ENCODE measurements at places on chromosomes 5 and 9. TPM values are rescaled to one million over a fixed set of nuclear protein-coding genes. Genes with fewer than 3 reads are reported as not detected.

- H3K4me3 ChIP-seq, result no peak overlapping the region
- H3K27me3 ChIP-seq, result no peaks in the 10 kb centered on the region
- H3K36me3 ChIP-seq, result no peaks in the 10 kb centered on the region
- DNase-seq, result no peak
- no peak overlapping the region for H3K27ac ChIP-seq
- no peaks in the 10 kb centered on the region for H3K4me1 ChIP-seq
Observed at GRCh38 chr9:73565026-73565425, 413.4 kb downstream of the ANXA1 start.

- no peaks in the 10 kb centered on the region for H3K27me3 ChIP-seq
- H3K36me3 ChIP-seq, result no peaks in the 10 kb centered on the region
- no peak overlapping the region for H3K4me3 ChIP-seq
Observed at GRCh38 chr5:124901081-124901480, 154.6 kb upstream of the ZNF608 start.

GRCh38 chr5:169164481-169164925, 136.4 kb downstream of the SLIT3 start:
- H3K36me3 ChIP-seq, result no peaks in the 10 kb centered on the region
- no peak for DNase-seq

DNA sequence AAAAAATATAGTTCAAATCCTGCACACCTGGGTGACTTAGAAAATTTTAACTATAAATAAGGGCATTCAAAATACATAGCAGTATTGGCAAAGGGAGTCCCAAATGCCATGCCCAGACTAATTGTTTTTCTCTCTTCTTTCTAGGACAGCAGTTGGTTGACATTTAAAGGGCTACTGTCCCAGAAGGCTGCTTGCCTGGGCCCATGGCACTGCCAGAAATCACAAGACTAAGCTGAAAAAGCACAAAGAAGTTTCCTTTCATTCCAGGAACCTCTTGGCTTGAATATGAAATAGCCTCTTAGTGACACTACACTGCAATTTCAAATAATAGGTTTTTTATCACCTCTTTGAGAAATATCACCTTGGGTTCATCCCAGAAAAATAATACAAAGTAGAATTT, 388.9 kb upstream of the TRPC7 start:
- no peaks in the 10 kb centered on the region for H3K4me1 ChIP-seq
- H3K27me3 ChIP-seq, result no peaks in the 10 kb centered on the region
- no peak for DNase-seq
- H3K4me3 ChIP-seq, result no peak overlapping the region
- H3K36me3 ChIP-seq, result no peaks in the 10 kb centered on the region

GRCh38 chr9:7125231-7125630, 367.5 kb downstream of the KDM4C start:
- DNase-seq, result no peak
- H3K4me3 ChIP-seq, result no peak overlapping the region
- H3K27me3 ChIP-seq, result no peaks in the 10 kb centered on the region
- no peak overlapping the region for H3K27ac ChIP-seq

GRCh38 chr9:130858739-130859705, 24.0 kb downstream of the ABL1 start:
- peak; percentile 85 for DNase-seq
- no peaks in the 10 kb centered on the region for H3K4me1 ChIP-seq

- DNase-seq, result no peak
- H3K36me3 ChIP-seq, result no peaks in the 10 kb centered on the region
- no peak overlapping the region for H3K27ac ChIP-seq
- no peak overlapping the region for H3K4me3 ChIP-seq
Observed at GRCh38 chr5:124372457-124372856, 374.0 kb downstream of the ZNF608 start.

DNA sequence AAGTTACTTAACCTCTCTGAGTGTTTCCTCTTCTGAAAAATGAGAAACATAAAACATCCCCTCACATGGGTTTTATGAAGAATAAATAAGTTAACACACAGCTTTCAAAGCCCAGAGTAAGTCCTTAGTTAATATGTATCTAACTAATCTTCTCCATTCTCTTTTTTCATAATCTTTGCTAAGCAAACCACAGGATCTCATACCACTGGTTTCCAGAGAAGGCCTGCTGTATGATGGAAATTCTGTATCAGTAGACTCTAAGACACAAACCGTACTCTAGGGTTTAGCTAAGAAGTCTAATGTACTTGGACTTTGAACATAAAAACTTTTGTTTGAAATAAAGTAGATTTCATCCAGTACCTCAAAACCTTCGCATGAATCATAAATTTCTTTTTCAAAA, 307.9 kb downstream of the SPOCK1 start:
- H3K27ac ChIP-seq, result no peak overlapping the region
- no peaks in the 10 kb centered on the region for H3K27me3 ChIP-seq
- H3K36me3 ChIP-seq, result no peaks in the 10 kb centered on the region
- DNase-seq, result no peak
- H3K4me3 ChIP-seq, result no peak overlapping the region

- H3K36me3 ChIP-seq, result no peaks in the 10 kb centered on the region
- no peaks in the 10 kb centered on the region for H3K27me3 ChIP-seq
- no peak overlapping the region for H3K27ac ChIP-seq
- H3K4me3 ChIP-seq, result no peak overlapping the region
- no peak for DNase-seq
Observed at GRCh38 chr5:65355301-65355700, 126.4 kb downstream of the ADAMTS6 start.

DNA sequence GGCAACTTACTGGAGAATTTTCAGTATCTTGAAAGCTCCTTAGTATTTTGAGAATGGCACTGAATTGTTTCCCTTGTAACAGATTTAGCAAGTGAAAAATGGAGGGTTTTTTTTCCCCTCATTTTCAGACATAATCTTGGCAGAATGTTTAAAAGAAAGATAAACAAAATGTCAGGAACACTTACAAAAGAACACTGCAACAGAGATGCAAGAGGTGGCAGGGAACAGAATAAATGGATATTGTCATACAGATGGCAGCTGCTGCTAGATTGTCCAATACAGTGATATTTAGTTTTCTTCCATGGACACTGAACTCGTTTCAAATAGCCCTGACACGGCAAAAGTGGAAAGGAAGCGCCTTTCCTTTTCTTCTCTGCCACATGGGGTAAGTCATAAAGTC, 76.9 kb upstream of the ZNF608 start:
- H3K4me3 ChIP-seq, result no peak overlapping the region
- no peak overlapping the region for H3K27ac ChIP-seq
- H3K36me3 ChIP-seq, result no peaks in the 10 kb centered on the region
- no peaks in the 10 kb centered on the region for H3K27me3 ChIP-seq

GRCh38 chr5:81631621-81632020, 119.3 kb downstream of the SSBP2 start:
- no peak overlapping the region for H3K27ac ChIP-seq
- H3K4me3 ChIP-seq, result no peak overlapping the region
- H3K36me3 ChIP-seq, result no peaks in the 10 kb centered on the region
- H3K4me1 ChIP-seq, result no peaks in the 10 kb centered on the region
- no peak for DNase-seq
- no peaks in the 10 kb centered on the region for H3K27me3 ChIP-seq

- H3K4me1 ChIP-seq, result no peaks in the 10 kb centered on the region
- H3K27me3 ChIP-seq, result no peaks in the 10 kb centered on the region
- DNase-seq, result no peak
- no peaks in the 10 kb centered on the region for H3K36me3 ChIP-seq
Observed at GRCh38 chr5:101605700-101606099, 690.4 kb downstream of the SLCO4C1 start.

- no peak overlapping the region for H3K4me3 ChIP-seq
- DNase-seq, result no peak
- no peaks in the 10 kb centered on the region for H3K27me3 ChIP-seq
- H3K27ac ChIP-seq, result no peak overlapping the region
Observed at GRCh38 chr5:106167766-106168165, 1503.0 kb downstream of the EFNA5 start.

- H3K36me3 ChIP-seq, result no peaks in the 10 kb centered on the region
- H3K27me3 ChIP-seq, result no peaks in the 10 kb centered on the region
- peaks cover 24% of the 10 kb centered on the region for H3K4me1 ChIP-seq
- H3K4me3 ChIP-seq, result no peak overlapping the region
- no peak overlapping the region for H3K27ac ChIP-seq
- no peak for DNase-seq
Observed at GRCh38 chr9:137023583-137023991, 4.5 kb downstream of the ABCA2 start.

- H3K4me1 ChIP-seq, result peaks cover 6% of the 10 kb centered on the region
- DNase-seq, result no peak
- H3K27me3 ChIP-seq, result no peaks in the 10 kb centered on the region
- H3K4me3 ChIP-seq, result no peak overlapping the region
- no peaks in the 10 kb centered on the region for H3K36me3 ChIP-seq
Observed at GRCh38 chr5:113042491-113043243, 66.1 kb downstream of the DCP2 start.

DNA sequence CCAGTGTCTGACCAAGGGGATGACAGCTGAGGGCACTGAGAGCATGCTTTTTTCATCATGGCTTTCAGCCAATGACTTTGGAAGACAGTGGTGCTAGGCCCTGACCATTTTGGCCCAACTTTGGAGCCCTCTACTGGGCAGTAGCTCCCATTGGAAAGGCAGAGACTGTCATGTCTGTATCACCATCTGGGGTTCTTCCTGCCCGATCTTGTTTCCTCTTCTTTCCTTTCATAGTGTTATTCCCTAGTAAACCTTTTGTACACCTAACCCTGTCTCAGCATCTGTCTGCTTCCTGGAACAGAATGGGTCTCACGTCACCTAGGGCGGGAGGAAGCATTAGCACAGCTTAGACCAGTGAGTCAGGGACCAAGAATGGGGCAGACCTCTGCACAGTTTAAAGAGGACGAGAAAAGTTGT, 97.4 kb upstream of the MAST4 start:
- H3K36me3 ChIP-seq, result no peaks in the 10 kb centered on the region
- H3K4me1 ChIP-seq, result no peaks in the 10 kb centered on the region
- no peaks in the 10 kb centered on the region for H3K27me3 ChIP-seq
- DNase-seq, result no peak

DNA sequence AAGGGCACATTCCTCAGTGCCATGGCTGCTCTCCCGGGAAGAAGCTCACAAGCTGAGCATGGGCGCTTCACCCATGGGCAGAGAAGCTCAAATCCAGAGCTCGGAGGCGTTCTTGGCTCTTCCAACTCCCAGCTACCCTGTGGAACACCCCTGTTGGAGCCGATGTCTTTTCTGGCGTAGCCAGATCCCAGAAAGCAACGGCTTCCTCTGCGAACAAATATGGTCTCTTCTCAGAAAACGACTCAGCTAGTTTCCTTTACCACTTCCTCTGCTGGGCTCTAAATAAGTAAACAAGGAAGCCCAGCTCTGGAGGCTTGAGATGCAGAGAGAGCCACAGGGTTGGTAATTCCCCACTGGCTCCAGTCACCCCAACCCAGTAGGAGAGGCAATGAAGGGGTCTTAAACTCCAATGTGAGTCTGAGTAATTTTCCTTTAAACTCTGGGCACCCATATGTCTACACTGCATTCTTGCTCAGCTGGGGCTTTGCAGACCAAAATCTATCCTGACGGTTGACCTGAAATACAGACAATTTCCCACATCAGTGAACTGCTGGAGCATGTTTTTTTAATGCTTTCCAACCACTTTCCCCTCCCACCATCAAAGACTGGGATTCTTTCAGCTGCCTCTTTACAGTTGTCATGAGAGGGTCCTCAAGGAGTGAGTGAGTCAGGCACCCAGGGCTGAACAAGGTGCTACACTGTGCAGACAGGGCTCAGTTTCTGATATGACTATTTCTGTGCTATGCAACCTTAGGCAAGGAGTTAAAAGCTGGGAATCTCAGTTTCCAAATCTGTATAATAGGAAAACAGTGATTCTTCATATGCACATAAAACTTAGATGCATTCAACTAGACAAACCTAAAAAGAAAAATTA, at the start of gene LCP2:
TSS of gene LCP2 (minus strand) at position 189 of the 874 bp plus-strand sequence. CDS start at position 23, 166 bp downstream.
- peak within 1 kb of the TSS; percentile 64 for H3K27ac ChIP-seq
- peak within 1 kb of the TSS; percentile 36 for H3K4me3 ChIP-seq
- peak; percentile 59 for DNase-seq

DNA sequence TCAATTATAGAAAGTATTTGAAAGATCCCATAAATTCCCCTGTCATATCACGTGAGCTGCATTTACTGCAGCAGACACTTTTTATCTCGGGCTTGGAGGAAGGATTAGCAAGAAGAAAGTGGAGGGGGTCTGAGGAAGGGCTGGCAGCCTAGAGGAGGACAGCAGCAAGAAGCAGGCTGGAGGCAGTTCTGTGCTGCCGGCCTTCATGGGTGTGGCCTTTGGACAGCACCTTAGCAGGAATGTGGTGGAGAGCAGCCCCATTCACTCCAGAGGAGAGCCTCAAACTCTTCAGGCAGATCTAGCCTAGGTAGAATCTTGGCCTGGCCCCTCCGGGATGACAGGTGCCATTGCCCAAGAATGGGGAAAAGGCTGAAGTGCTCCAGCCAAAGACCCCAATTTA, 89.8 kb upstream of the GABRP start:
- H3K4me3 ChIP-seq, result no peak overlapping the region
- peaks cover 30% of the 10 kb centered on the region for H3K27me3 ChIP-seq
- no peaks in the 10 kb centered on the region for H3K36me3 ChIP-seq
- H3K27ac ChIP-seq, result no peak overlapping the region
- no peak for DNase-seq
- H3K4me1 ChIP-seq, result no peaks in the 10 kb centered on the region

- H3K4me1 ChIP-seq, result no peaks in the 10 kb centered on the region
- no peak for DNase-seq
- no peaks in the 10 kb centered on the region for H3K27me3 ChIP-seq
- H3K27ac ChIP-seq, result no peak overlapping the region
Observed at GRCh38 chr9:78490231-78490630, 193.3 kb downstream of the PSAT1 start.

DNA sequence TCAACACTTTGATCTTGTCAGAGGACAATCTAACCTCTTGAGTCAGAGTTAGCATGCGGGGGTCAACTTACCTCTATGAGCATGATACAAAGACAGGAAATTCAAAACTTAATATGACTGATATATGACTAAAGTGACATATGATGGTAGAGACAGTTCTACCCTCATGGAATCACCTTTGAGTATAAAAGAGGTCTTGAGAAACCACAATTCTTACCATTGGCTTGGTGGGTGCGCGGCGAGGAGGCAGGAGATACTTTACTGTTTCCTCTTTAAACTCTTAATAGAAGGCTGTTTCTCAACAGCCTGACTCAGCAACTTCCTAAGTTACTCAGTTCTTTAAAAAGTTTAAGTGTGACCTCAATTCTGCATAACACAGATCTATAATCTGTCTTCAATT, 372.8 kb downstream of the KIAA0825 start:
- no peak for DNase-seq
- no peak overlapping the region for H3K27ac ChIP-seq
- H3K4me3 ChIP-seq, result no peak overlapping the region
- no peaks in the 10 kb centered on the region for H3K4me1 ChIP-seq
- no peaks in the 10 kb centered on the region for H3K36me3 ChIP-seq

- no peak overlapping the region for H3K4me3 ChIP-seq
- H3K36me3 ChIP-seq, result no peaks in the 10 kb centered on the region
- peaks cover under 1% of the 10 kb centered on the region for H3K4me1 ChIP-seq
- H3K27ac ChIP-seq, result no peak overlapping the region
- peak; percentile 89 for DNase-seq
- H3K27me3 ChIP-seq, result no peaks in the 10 kb centered on the region
Observed at GRCh38 chr5:10283927-10284635, 23.6 kb downstream of the CMBL start.

The KIF20A gene
- not detected for total RNA-seq

The SLC34A3 gene
- not detected for total RNA-seq

The SV2C gene
- total RNA-seq, result 0.68 TPM

The SPINK6 gene
- 0.99 TPM for total RNA-seq

The SCGB3A1 gene
- not detected for total RNA-seq

The INSYN2B gene
- 0.27 TPM for total RNA-seq

The PPP3R2 gene
- total RNA-seq, result not detected
